ENCODE measurements at places on chromosomes 5 and 9.

DNA sequence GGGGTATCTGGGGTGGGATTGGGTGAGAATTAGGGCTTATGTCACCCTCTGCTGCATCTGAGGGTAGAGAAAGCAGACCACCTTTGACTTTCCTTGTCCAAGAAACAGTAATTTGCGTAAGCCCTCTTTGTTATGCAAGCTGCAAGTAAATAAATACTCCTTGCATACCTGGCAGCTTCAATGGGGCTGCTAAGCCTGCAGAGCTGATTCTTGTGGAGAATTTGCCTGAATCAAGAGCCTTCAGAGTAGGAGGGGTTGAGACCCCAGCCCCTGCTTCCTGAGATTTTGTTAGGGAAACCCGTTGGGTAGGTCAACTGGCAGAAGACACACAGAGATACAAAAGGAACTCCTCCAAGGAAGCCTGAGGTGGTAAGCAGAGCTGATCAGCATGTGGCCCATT lies 515.1 kb downstream of the DMAC1 start:
- DNase-seq, result no peak

GRCh38 chr9:109632817-109633216 lies 134.7 kb upstream of the PTPN3 start:
- DNase-seq, result no peak

DNA sequence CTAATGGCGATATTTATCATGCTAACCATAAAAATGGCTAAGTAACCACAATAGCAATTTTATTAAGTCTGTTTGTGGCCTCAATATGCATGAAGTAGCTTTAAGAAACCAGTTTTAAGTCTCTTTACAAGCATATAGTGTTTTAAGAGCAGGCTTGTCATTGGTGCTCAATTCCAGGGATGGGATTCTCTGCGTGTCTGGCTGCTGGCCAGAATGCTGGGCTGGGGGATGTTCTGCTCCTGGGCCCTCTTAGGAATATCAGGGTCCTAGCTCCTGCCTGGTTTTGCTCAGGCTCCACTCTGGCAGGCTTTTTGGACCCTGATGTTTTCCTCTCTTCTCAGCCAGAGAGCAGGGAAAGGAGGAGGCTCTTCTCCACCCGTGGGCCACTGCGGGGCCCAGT lies 127.2 kb downstream of the PDE8B start:
- DNase-seq, result no peak

GRCh38 chr5:36311956-36312355 lies 10.3 kb upstream of the RANBP3L start:
- DNase-seq, result no peak

GRCh38 chr5:41815663-41816229 lies 54.5 kb downstream of the OXCT1 start:
- DNase-seq, result no peak

DNA sequence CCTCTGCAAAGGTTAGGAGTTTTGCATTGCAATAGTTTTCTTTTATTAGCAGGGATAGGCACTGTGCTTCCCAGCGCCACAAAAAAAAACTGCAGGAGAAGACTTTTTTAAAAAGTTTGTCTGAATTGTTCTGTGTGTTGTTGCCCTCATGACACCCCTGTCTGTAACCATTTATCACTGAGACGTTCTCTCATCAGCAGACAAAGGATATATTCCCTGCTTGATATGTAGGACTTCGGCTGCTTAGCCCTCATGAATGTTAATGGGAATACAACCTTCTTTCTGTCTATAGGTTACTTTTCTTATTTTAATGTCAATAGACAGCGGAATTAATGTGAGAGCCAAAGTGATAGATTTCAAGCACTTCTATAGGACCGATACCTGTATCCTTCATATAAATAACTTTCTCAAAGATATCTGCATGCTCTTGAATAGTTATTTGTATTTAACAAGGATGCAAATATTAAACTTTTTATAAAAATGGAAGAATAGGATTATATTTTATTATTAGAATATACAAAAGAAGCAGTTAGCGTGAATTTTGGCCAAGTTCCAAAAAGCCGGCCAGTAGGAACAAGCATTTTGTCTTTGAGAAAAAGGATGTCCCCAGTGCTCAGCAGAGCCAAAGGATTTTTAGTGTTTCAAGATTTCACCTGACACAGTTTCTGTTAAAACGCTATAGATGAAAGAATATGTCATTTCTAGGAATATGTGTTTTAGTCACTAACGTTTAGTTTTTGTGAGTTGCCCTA lies 1.5 kb upstream of the LYSMD3 start:
- no peak for DNase-seq

DNA sequence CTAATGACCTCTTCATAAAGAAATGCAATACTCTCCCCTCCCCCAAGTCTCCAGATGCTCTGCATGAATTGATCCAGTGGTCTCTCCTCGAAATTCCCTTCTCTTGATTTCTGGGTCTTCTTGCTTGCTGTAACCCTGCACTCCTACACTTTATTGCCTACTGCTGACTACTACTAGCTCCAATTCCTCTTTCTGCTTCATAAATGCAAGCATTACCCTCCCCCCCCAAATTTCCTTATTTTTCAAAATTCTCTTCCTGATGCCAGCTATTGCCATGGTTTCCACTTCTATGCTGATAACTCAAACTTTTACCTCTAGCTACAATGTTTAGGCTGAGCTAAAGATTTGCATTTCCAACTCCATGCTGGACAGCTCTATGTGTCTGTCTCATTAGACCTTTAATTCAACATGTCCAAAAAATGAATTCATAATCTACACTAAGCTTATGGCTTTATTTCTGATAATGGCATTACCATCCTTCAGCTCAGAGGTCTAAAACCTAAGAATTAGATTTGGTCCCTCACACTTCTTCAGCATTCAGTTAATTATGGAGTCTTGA lies 1.4 kb downstream of the ZBTB26 start:
- DNase-seq, result no peak

GRCh38 chr5:147454996-147455677 lies 54.7 kb downstream of the DPYSL3 start:
- peak; percentile 49 for DNase-seq
